ENCODE measurements at places on chromosomes 11 and 22. TPM values are rescaled to one million over a fixed set of nuclear protein-coding genes. Genes with fewer than 3 reads are reported as not detected.
A peak's percentile ranks its signal among the peaks of the same experiment; 100 is the strongest.

DNA sequence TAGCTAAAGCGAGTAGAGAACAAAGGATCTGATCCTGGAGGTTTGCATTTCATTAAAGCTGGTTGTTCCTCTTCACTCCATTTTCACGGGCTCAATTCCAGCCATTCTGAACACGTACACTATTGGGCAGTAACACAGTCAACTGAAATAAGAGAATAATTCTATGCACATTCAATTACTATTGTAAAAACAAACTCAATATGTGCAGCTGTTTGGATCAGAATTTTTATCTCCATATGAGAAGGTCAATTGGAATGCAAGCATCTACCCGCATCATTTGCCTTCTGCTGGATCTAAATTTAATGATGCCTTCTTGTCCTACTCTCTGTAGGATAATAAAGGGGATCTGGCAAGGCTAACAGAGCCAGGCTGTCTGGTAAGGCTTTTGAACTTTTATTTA, 562.8 kb upstream of the CCDC179 start:
- peak; percentile 90 for DNase-seq

- no peak for DNase-seq
Measured at GRCh38 chr11:73059915-73060314, 82.2 kb downstream of the FCHSD2 start.

- peak; percentile 81 for DNase-seq
Measured at GRCh38 chr11:85685125-85685819, 723 bp downstream of the CCDC89 start.

- no peak for DNase-seq
Measured at GRCh38 chr22:27982630-27983180, 63.6 kb upstream of the PITPNB start.

GRIK4 gene
- 0.13 TPM for total RNA-seq

DNA sequence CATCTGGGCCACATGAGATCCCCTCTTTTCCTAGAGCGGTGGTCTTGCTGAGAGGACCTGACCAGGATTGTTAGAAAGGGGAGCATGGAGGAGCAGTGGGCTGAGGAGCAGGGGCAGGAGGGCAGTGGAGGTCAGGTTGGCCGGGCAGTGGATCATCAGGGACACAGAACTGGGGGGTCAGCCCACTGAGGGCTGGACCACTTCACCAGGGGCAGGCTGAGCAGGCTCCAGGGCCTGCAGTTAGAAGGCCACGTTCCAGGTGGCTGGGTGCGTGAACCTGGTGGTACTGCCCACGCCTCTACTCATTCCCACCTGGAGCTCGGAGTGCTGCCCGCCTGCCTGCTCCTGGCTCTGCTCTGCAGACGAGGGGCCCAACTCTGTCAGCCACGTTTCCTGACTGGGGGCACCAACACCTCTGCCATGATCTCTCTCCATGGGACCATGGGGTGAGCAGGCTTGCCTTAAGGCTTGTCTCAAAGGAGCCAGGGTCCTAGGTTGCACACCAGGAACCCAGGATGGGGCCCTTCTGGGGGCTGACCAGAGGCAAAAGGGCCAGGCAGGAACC, 9.7 kb downstream of the MRGPRF start:
- no peak for DNase-seq

- no peak for DNase-seq
Measured at GRCh38 chr11:35750981-35751663, 88.5 kb downstream of the TRIM44 start.

GRCh38 chr22:41907436-41908401, 7.2 kb downstream of the SHISA8 start:
- no peak for DNase-seq

BBS1 gene
- 26.2 TPM for total RNA-seq

DNA sequence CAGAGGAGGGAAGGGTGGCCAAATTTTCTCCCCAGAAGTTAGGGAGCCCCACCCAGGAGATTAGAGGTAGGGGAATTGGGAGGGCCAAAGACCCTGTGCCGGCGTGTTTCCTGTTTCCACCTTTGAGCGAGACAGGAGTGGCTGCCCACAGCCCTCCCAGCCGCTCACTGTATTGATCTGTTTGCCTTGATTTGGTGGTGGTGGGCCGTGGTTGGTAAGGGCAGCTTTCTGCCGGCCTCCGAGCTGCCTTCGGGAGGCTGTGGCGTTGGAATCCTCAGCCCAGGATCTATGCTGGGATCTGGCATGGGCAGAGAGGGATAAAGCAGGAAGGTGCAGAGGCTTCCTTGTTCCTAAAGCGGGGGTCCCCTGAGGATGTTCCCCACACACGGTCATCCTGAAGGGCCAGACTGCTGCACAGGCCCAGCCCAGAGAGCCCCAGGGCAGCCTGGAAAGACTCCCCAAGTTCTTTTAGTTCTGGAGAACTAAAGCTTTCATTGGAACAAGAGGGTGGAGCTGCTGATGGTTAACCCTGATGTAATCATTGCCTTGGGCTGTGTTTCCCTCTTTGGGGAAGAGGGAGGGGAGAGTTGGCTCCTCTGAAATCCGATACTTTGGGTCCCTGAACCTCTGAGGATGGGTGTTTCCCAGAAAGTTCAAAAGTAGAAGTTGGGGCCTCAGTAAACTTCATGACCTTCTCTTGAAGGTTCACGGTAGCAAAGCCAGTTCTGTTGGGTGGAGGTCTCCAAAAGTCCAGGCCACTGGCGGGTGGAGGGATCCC, 7.2 kb downstream of the FAM83F start:
- DNase-seq: no peak

DNA sequence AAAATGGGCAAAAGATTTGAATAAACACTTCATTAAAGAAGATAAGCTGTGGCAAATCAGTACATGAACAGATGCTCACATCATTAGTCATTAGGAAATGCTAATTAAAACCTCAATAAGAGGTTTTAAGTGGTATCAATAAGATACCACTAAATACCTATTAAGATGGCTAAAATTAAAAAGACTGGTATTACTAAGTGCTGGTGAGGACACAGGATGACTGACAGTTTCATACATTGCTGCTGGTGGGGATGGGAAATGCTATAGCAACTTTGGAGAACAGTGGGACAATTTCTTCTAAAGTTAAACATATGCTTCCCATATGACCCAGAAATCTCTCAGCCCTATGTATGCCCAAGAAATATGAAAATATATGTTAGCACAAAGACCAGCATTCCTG, 69.2 kb downstream of the COMMD9 start:
- no peak for DNase-seq

DNA sequence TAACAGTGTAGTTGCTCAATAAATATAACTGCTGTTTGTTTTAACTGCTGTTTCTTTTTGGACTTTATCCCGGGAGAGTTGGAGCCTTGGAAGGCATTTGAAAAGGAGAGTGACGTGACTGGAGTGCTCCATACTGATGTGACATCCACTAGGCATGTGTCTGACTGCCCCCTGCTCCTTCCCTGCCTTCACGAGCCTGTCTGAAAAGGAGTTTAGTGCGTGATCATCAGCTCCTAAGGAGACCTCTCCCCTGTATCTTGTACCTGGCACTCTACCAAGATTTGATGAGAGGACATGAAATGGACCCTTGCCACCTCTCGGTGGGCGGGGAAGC, 22.9 kb downstream of the ZBTB16 start:
- DNase-seq: peak; percentile 18

GRCh38 chr11:47060807-47061206, 115.9 kb downstream of the ARFGAP2 start:
- DNase-seq: peak; percentile 17

GRCh38 chr11:134152696-134153095, 71.1 kb downstream of the NCAPD3 start:
- DNase-seq: no peak

BAIAP2L2 gene
- 0.06 TPM for total RNA-seq

GRCh38 chr11:45961751-45962240, 39.3 kb downstream of the LARGE2 start:
- no peak for DNase-seq

C11orf97 gene
- not detected for total RNA-seq

- no peak for DNase-seq
Measured at GRCh38 chr22:37163575-37164504, 14.1 kb upstream of the IL2RB start.

GRCh38 chr22:33891992-33892391, 28.3 kb downstream of the LARGE1 start:
- no peak for DNase-seq

GRCh38 chr11:65496304-65497140, 2.3 kb upstream of the MALAT1 start:
- DNase-seq: peak; percentile 59

- DNase-seq: no peak
Measured at GRCh38 chr22:23806837-23807236, 20.1 kb downstream of the SMARCB1 start.

GRM5 gene
- not detected for total RNA-seq

DNA sequence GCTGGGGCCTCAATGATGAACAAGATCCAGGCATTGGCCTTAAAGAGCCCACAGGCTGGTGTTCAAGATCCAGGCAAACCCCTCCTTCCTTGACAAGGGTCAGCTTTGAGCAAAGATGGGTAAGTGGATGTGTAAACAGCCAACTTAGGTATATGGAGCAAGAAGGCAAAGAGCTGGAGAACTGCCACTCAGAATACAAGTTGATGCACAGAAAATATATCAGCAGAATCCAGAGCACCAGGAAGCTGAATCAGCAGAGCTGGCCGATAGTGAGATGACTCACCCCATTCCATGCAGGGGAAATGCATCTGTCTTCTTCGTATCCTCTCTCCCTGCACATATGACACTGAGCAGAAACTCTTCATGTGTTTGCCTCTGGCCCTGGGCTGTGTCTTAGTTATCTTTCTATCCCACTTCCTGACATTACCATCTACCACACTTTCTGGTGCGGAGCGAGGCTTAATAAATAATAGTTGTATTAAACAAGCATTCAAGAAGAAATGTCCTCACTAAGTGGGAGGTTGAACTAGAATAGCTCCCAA, 57.8 kb downstream of the ENDOD1 start:
- DNase-seq: peak; percentile 88

GRCh38 chr11:44300844-44301563, 8.9 kb downstream of the ALX4 start:
- peak; percentile 30 for DNase-seq

TNNI2 gene
- not detected for total RNA-seq

DNA sequence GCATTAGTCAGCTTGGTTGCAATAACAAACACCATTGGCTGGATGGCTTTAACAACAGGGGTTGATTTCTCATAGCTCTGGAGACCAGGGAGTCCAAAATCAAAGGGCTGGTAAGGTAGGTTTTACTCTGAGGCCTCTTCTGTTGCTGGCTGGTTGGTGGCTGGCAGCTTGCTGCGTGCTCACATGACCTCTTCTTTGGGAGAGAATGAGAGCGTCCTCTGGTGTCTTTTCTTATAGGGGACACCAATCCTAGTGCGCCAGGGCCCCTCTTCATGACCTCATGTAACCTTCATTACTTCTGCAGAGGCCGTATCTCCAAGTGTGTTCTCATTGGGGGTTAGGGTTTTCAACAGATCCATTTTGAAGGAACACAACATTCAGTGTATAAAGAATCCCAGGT, 1308.3 kb downstream of the TBC1D22A start:
- DNase-seq: no peak

DNA sequence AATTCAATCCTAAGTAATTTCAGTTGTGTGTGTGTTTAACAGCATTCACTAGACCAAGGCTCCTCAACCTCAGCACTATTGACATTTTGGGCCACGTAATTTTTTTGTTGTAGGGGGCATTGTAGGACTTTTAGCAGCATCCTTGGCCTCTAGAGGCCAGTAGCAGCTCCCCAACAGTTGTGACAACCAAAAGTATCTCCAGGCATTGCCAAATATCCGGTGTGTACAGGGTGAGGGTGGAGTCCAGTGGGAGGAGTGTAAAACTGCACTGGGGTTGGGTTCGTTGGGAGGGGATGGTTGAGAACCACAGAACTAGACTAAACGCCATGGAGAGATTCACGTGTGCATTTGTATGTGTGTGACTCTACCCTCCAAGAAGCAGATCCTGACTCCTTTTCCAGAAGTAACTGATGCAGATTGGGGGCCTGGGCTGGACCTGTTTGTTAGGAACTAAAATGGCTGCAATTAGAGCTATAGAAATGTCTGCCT, 5.9 kb upstream of the PHF21A start:
- peak; percentile 76 for DNase-seq

DNA sequence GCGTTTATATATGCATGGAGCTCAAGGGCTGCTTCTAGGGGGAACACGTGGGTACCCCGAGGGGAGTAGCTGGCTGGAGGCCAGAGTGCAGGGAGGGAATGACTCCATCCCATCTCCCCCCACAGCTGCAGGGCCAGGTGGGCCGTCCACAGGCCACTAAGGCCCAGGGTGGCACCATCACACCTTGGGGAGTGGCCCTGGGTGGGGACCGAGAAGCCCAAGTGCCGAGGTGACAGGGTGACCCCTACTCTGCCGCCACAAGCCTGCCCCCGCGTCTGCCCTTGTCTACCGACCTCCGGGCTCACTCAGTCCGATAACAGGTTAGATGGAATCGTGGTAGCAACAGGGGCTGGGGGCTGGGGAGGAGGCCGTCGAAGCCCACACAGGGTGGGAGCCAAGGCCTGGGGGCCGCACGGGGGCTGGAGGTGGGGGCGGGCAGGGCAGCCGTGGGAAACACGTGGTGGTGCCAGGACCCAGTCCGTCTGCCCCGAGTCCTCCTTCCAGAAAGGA, 125.7 kb downstream of the KCNQ1OT1 start:
- no peak for DNase-seq

DNA sequence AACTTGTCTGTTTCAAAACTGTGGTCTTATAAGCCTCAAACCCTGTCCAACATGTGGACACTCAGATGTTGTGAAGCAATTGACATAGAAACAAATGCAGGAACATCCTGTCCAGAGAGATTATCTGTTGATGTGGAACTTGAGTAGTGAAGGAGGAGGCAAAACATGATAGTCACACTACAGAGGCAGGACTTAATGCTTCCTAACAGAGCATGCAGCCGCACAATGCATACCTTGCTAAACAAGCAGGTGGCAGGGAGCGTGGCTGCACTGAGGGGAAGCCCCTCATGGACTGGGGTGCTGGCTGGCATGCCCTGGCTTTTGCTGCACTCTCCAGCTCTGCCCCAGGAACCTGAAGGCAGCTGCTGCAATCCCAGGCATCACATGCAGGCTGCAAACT, 5.3 kb downstream of the C22orf39 start:
- DNase-seq: no peak

DNA sequence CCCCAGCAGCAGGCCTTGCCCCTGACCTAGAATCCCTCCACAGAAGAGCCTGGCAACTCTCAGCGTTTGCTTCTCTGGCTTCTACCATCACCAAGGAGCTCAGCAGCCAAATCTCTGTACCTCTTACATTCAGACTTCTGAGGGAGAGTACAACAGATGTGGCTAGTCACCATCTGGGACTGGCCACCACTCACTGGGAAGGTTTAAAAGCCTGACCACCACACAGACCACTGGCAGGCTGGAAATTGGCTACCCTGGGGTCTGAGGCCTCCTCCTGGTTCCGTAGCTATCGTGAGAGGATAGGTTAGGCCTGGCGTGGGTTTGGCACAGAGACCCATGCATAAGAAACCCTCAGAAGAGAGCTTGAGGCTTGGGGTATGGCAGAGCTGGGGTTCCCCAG, 478.5 kb upstream of the CADM1 start:
- DNase-seq: no peak
